Immature natural killer cell (primary cell): ENCODE measurements at places on chromosomes 11 and 22.
A peak's percentile ranks its signal among the peaks of the same experiment; 100 is the strongest.

DNA sequence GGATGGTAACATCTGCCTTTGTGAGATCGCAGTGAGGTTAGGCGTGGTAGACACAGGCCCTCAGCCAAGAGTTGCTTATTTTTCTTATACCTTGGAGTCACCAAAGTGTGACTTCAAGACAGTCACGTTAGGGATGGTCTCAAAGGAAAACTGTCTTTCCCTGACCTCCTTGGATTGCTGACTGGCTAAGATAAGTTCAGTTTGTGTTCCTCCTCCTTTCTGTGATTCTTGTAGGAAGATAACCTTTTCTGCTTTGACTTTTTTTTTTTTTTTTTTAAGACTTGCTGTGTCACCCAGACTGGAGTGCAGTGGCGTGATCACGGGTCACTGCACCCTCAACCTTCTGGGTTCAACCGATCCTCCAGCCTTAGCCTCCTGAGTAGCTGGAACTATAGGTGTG lies 23.1 kb downstream of the TAB1 start:
- no peak for DNase-seq

DNA sequence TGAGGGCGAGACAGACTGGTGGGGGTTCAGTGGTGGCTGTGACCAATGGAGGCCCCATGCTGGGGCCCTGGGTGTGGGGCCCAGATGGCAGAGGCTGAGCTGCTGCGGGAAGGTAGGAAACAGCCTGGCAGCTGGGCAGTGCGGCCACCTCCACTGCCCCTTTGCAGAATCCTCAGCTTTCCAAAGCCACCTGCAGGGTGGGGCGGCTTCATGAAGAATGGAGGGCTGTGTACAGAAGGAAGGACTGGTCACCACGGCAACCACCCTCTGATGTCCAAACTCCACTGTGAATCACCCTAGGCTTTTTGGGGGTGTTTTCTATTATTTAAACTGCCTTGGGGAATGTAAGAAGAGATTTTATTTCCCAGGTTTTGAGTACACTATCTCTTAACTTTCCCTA lies 166.3 kb upstream of the NAV2 start:
- DNase-seq: no peak

GRCh38 chr11:68107689-68108088 lies 13.5 kb downstream of the CHKA start:
- no peak for DNase-seq

- DNase-seq: no peak
These were observed 97.9 kb downstream of the MORC2 start for GRCh38 chr22:30870451-30871345.

DNA sequence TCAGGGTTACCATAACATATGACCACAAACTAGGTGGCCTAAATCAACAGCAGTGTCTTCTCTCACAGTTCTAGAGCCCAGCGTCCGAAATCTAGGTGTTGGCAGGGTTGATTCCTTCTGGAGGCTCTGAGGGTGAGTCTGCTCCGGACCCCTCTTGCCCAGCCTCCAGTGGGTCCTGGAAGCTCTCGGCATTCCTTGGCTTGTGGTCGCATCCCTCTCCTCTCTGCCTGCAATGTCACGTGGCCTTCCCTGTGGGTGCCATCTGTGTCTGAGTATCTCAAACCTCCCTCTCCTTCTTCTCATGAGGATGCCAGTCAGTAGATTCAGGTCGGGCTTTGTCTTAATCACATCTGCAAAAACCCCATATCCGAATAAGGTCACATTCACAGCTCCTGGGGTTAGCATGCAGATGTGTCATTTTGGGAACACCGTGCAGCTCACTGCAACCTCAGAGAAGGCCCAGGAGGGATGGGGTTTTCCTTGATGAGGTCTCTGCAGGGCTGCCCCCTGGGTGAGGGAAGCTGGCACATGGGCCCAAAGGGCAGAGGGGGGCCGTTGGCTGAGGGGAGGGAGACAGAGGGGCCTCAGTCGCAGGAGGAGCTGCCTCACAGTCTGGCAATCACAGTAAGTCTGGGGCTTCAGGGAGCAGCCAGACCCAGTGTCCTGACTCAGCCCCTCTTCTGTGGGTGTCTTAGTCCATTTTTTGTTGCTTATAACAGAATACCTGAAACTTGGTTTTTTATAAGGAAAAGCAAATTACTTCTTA lies 41.2 kb downstream of the PARVG start:
- no peak for DNase-seq

DNA sequence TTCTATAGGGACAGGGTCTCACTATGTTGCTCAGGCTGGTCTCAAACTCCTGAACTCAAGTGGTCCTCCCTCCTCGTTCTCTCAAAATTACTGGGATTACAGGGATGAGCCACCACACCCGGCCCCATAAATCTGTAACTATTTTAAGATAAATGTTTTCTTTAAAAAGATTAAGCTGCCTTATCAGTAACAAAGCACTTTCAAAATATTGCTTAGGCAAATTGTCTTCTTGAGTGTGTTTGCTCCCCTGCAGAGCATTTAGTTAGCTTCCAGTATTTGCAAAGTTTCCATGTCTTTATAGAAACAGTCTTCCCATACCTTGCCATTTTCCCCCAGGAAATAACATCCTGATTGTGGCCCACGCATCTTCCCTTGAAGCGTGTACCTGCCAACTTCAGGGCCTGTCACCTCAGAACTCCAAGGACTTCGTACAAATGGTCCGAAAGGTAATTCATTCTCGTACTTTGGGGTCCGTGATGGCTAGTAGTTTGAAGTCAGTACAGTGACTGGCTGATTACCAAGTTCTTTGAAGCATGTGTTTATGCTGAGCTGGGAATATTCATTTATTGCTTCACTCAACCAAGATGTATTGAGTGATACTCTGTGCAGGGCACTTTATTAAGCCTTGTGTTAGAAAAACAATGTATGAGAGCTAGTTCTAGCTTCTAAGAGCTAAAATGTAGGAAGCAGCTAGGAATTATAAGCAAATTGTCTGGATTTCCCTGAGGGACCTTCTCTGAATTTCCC lies 30.4 kb upstream of the CRTAM start:
- no peak for DNase-seq

GRCh38 chr11:111634981-111635705 lies 32.9 kb downstream of the SIK2 start:
- no peak for DNase-seq

- DNase-seq: peak; percentile 1
These were observed 5.4 kb downstream of the RNF121 start for GRCh38 chr11:71934213-71934612.
